ENCODE measurements at places on chromosomes 1 and 21. TPM values are rescaled to one million over a fixed set of nuclear protein-coding genes. Genes with fewer than 3 reads are reported as not detected.

GRCh38 chr1:245153552-245154428 lies 995 bp upstream of the KIF26B start:
- peak; percentile 19 for DNase-seq

GRCh38 chr21:41091616-41092015 lies 76.3 kb upstream of the BACE2 start:
- DNase-seq, result no peak

DNA sequence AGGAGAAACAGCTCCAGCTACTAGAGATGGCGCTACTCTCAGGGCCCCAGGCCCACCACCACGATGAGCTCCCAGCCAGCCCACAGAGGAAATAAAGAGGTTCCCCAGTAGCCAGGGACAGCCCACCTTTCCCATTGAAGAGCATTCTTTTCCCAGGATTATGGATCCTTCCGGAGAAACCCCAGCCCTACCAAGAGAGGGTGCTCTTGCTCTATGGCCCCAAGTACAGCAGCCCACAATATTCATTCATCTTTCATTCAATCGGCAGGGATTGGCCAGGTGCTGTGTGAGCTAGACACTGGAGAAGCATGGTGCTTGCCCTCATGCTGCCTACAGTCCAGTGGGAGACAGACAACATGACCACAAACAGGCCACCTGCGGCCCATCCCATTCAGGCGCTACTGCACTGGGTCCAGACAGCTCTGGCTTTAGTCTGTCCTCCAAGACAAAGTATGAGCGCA lies 29.9 kb downstream of the PMVK start:
- no peak for DNase-seq

Gene GBP3
- 7.3 TPM for total RNA-seq

Gene LORICRIN
- not detected for total RNA-seq
